ENCODE measurements at places on chromosomes 5 and 9.

DNA sequence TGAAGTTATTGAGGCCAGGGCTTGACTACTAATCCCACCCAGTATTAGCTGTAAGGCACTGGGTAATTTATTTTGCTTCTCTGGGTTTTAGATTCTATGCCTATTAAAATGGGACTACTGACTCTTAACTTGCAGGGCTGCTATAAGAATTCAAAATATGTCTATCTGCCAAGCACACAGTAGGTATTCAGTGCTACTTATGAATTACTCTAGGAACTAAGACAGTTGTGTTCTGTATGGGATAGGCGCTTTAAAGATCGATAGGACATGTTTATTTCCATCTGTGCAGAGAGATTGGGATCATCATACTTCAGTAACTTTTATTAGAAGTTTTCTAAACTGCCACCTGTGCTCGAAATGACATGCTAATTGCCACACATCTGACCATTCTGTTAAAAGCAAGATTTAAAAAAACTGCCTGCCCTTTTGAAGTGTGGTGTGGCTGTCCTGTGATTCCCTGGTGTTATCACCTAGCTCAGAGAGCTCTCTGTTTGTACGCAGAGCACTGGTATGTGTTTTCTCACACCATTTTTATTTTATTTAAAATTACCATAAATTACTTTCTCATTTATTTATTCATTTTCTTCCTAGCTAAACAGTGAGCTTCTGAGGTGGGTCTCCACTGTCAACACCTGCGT lies 58.7 kb downstream of the FYB1 start:
- no peak overlapping the region for H3K27ac ChIP-seq
- H3K4me1 ChIP-seq, result no peaks in the 10 kb centered on the region
- H3K4me3 ChIP-seq, result no peak overlapping the region
- H3K27me3 ChIP-seq, result no peaks in the 10 kb centered on the region
- DNase-seq, result no peak

DNA sequence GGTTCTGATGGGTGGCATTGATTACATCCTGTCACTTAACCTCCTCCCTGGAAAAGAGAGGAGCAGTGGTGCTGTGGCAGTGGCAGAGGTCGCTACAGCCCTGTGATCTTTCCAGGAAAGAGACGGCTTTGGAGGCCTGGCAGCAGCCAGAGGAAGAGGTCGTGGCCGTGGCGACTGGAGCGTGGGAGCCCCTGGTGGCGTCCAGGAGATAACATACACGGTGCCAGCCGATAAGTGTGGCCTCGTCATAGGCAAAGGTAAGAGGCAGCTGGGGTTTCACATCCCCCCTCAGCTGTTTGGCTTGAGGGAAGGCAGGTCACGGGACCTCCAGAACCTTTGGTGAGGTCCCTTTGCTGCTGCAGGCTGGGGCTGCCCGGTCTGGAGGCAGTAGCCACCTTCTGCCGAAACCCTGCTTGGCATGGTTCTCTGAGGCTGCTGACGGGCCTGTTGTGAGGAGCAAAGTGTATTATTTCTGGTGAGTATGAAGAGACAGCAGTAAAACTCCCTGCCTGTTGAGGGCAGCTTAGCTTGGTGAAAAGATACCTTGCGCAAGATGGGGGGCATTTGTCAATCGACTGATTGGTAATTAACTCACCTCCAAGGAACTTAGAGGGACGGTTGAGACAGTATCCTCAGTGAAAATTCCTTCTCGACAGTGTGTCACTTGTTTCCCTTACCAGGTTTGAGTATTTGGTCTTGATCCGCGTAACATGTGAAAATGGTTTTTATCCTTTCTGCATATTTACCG lies 38.0 kb upstream of the PRDM12 start:
- H3K4me1 ChIP-seq, result peaks cover 49% of the 10 kb centered on the region
- H3K4me3 ChIP-seq, result no peak overlapping the region
- H3K36me3 ChIP-seq, result peaks cover 59% of the 10 kb centered on the region
- peaks cover 7% of the 10 kb centered on the region for H3K27me3 ChIP-seq

GRCh38 chr9:124840300-124840833 lies 12.9 kb upstream of the WDR38 start:
- H3K4me1 ChIP-seq, result peaks cover 27% of the 10 kb centered on the region
- H3K27me3 ChIP-seq, result peaks cover 5% of the 10 kb centered on the region
- DNase-seq, result no peak
- H3K36me3 ChIP-seq, result no peaks in the 10 kb centered on the region
- H3K4me3 ChIP-seq, result no peak overlapping the region

- DNase-seq, result no peak
- no peak overlapping the region for H3K27ac ChIP-seq
- peaks cover 24% of the 10 kb centered on the region for H3K4me1 ChIP-seq
- H3K27me3 ChIP-seq, result peaks cover 14% of the 10 kb centered on the region
- H3K4me3 ChIP-seq, result no peak overlapping the region
These were observed 274.3 kb upstream of the ANKRD55 start for GRCh38 chr5:56507351-56507930.
